ENCODE measurements at places on chromosomes 7 and 10.

- DNase-seq = no peak
Measured at GRCh38 chr7:12524794-12525386, 45.6 kb upstream of the SCIN start.

DNA sequence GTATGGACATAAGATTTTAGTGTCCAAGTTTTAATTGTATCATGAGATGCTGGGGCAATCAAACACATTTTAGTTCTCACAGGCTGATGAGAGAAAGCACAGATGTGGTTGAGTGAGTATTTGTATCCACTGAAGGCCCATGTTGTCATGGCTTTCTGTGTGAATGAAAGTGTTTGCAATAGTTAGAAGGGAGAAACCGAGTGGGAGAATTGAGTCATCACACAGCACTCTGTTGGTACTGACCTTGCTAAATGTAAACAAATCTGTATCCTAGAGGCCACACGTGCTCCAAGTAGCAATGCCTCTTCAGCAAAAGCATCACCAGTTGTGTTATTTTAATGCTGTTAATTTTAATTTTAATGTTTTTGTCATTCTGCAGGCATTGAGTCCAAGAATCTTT is 121.2 kb downstream of the EMX2 start:
- no peak for DNase-seq

- no peak for DNase-seq
Measured at GRCh38 chr10:60508037-60508436, 118.4 kb upstream of the ANK3 start.

GRCh38 chr7:45216622-45217165 is 59.1 kb downstream of the RAMP3 start:
- DNase-seq = no peak

GRCh38 chr7:14236834-14237233 is 247.4 kb upstream of the ETV1 start:
- no peak for DNase-seq

DNA sequence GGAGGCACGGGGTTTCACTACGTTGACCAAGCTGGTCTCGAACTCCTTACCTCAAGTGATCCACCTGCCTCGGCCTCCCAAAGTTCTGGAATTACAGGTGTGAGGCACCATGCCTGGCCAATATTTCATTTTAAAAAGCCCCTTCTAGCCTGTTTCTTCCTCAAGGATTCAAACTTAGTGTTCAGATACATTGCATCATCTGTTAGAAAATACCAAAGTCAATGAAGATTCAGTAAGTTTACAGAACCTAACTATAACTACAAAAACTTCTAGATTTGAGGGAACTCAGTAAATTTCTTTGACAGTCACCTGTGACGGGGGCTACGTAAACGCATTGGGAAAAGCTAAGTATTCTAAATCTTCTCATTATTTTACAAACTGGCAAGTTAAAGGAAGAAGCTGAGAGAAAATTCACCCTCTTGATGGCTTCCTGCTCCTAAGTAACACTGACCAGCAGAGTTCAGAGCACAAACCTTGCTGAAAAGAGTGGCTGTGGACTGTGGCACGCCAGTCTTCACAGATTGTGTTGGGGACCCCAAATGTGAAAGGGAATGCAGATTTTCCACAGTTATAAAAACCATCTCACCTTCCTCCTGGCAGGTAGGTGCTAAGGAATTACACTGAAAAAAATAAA is 162.2 kb downstream of the PKD1L1 start:
- no peak for DNase-seq

GRCh38 chr7:27863880-27864279 is 123.9 kb downstream of the TAX1BP1 start:
- peak; percentile 41 for DNase-seq

DNA sequence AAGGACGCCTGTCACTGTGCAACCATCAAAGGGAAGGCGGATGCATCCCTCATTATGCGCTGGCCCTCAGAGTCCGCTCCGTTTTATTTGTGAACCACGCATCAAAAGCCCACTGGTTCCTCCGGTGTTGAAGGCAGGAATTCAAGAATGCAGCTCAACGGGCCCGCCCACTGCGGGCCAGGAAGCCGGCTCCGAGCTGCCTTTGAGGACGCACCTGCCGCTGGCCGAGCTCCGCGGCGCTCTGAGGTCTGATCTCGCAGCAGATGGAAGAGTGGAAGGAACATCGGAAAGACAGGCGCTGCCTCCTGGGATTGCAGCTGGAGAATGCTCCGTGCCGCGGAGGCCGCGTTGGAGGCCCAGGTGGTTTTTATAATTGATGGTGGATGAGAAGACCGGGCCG is 56.9 kb upstream of the ADGRA1 start:
- DNase-seq = peak; percentile 64

DNA sequence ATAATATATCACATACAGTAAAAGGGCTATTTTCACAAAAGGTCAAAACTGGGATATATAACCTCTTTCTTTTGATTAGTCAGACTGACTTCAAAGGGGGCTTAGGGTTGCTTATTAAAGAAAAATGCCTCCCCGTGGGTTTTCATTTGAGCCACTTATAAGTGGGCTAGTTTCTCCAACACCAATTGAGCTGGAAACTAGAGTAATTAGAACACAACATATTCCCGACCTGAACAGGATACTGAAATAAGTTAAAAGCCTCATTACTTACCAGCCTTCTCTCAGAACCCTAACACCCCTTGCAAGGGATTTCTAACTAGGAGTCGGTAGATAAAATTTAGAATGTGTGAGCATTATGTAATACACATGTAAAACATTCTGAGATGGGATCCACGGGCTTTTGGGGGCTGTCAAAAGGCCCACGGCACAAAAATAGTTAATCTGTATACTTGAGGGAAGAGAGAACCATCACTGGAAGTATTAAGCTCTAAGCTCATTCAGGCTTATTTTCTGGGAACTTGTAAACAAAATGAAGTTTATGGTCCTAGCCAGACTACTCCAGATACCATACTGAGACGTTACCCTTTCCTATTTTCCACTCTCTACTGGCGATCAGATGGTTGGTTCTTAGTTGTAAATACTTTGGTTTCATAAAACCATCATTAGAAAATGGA is 29.3 kb upstream of the KMT2E start:
- no peak for DNase-seq

DNA sequence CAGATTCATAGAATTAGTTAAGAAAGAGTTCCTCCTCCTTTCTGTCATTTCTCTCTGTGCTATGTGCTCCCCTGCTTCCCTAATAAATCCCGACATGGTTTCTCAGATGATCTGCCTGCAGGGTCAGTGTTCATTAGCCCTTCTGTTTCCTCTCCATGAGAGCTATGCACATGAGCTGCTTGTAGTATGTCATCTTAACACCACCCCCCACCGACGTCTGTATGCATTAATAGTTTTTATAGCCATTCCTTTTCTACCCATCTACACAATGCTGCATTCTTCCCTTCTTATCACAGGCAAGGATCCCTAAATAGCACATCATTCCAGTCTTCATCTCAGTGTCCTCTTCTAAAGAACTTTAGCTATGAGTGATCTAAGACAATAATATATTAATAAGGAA is 809.1 kb downstream of the ANKRD7 start:
- no peak for DNase-seq

- DNase-seq = no peak
Measured at GRCh38 chr7:104271948-104272347, 56.5 kb upstream of the LHFPL3 start.

- no peak for DNase-seq
Measured at GRCh38 chr10:11499425-11500071, 111.9 kb downstream of the USP6NL start.

- DNase-seq = no peak
Measured at GRCh38 chr10:97071496-97071895, 114.3 kb downstream of the SLIT1 start.

DNA sequence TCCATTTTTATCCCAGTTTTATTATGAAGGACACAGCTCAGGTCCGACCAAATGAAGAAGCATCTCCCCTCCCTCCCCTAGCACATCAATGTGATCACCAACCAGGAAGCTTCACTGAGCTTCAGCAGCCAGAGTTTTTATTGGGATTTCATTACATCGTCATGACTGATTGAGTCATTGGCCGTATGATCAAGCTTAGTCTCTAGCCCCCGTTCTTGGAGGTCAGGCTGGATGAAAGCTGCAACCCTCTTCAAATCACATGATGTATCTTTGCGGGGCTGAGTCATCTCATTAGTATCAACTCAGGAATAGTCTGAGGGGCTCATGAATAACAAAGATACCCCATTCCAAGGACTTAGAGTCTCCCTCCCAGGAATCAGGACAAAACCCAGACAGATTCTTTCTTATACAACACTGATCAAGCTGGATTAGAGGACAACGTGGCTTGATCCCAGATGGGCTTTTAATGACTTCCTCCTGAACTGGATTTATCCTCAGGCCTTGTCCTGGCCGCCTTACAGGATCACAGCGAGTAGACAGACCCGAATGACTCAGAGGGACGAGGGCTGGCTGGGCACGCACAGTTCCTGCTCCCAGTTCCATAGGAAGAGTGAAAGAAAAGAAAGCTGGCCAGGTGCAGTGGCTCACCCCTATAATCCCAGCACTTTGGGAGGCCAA is 14.5 kb downstream of the LIMK1 start:
- no peak for DNase-seq

GRCh38 chr10:21334891-21335696 is 190.4 kb downstream of the SKIDA1 start:
- no peak for DNase-seq

GRCh38 chr10:126732868-126733267 is 62.4 kb upstream of the C10orf90 start:
- DNase-seq = no peak

DNA sequence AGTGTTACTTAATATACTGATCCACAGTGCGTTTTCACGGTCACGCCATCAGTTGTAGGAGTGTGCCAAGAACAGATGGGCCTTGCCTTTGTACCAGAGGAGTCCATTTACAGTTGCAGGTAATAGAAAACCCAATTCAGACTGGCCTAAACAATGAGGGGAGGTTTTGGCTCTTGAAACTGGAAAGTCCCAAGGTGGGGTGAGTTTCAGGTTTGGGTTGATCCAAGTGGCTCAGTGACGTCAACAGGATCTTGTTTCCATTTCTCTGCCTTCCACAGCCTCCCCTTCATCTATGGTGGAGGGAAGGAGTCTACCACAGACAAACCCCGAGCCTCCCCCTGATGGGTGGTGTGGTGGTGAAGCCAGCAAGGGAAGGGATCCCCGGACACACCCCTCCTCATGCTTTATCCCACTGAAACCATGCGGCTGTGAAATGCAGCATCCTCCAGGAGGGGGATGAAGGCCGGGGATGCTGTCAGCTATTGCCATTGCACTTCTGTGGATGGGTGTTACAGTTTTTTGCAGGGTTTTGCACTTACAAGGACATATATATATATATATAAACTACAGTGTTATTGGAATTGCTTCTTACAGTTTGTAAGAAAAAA is 14.8 kb upstream of the SH2D4B start:
- no peak for DNase-seq
